Activated T-helper 1 cell treated with Interleukin-2 at 50 U/mL for 16 hours (primary cell): ENCODE measurements at places on chromosomes 12 and 14.

DNA sequence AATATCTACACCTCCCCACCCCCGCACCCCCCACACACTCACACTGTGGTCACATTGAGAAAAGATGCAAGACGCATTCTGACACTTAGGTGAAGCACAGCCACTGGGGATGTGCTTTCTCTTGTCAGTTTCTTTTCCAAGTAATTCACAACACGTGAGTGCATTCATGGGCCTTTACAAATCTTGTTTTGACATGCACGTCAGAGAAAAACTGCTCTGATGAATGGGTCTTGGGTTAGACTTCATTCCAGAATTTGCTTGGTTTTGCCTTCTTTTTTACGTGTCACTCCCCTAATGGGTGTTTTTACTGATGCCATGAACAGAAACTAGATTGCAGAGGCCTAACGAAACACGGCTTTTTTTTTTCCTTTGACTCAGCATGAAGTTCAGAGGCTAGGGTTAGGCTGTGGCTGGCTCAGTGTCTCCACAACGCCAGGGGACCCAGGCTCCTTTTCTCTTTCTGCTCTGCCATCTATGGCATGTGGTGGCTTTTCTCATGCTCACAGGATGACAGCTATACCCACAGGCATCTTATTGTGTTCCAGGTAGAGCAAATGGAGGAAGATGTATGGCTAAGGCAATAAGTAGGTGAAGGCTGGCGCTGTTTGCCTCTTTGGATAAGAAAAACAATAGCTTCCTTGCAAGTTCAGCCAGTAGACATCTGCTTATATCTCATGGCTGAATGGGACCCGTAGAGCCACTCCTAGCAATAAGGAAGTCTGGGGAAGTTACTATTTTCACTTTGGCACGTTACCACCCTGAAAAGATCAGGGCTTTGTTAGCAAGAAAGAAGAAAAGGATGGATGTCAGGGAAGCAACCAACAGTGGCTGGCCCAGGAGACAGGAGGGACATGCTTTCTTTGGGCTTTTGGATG lies 253.3 kb downstream of the SLC15A4 start:
- no peak for DNase-seq

GRCh38 chr12:101607894-101608293 lies 13.1 kb downstream of the MYBPC1 start:
- no peak for DNase-seq

DNA sequence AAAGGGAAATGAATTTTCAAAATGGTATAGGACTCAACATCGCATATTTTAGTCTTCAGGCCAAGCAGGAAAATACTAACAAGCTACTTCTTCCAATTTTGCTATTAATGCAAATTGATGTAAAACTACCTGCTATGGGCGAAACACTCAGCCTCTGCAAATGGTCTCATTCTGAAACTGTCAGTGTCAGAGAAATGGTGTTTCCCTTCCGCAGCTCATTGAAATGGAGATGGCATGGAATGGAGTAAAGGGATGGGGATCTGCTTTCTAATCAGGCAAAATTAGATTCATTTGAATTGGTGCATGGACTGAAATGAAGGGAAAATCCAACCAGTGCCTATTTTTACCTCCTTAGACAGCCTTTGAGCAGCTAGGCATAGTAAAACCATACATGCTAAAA lies 80.4 kb upstream of the EEA1 start:
- DNase-seq, result no peak

DNA sequence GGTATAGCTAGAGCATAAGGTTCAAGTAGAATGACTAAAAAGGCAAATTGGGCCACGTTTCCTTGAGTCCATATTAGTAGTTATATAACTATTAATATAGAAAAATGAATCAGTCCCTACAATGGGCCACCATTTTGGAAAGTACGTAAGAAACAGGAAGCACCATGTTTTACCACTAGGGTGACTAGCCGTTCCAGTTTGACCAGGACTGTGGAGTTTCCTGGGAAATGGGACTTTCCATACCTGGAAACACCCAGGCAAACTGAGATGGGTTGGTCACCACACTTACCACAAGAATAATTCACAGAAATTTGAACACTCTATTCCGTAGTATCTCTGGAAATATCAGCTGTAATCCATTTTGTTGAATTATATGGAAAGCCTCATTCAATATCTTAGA lies 2.1 kb upstream of the MAGOHB start:
- DNase-seq, result no peak

GRCh38 chr14:34436960-34437728 lies 24.9 kb downstream of the SPTSSA start:
- DNase-seq, result no peak

DNA sequence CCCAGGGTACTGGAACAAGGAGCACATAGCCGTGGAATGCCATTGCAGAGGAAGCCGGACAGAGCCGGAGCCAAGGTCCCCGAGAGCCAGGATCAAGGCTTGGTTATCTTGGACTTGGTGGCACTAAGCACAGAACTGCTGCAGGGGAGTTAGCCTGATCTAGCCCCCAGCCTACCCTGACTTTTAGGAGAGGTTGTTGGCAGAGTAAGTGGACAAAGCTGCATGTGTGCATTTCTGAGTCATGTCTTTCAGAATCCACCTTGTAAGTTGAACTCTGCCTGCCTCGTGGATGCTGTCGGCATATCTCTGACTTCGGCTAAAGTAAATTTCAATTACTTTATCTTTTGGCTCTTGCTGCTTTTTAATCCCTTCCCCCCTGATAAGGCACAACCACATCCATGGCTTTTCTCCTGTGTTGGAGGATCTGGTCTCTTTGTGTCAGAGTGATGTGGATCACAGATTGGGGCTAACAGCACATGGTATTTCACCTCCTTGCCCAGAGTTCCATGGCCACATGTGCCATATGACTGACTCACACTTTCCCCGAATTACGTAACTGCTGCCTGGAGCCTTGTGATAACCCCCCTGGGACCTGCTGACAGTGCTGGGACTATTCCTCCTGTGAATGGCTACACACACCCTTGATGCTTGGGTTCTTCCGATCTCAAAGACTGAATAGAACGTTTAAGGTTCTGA lies 240.3 kb downstream of the EMP1 start:
- no peak for DNase-seq

- DNase-seq, result no peak
Observed at GRCh38 chr12:128079-128478, 61.5 kb downstream of the IQSEC3 start.

DNA sequence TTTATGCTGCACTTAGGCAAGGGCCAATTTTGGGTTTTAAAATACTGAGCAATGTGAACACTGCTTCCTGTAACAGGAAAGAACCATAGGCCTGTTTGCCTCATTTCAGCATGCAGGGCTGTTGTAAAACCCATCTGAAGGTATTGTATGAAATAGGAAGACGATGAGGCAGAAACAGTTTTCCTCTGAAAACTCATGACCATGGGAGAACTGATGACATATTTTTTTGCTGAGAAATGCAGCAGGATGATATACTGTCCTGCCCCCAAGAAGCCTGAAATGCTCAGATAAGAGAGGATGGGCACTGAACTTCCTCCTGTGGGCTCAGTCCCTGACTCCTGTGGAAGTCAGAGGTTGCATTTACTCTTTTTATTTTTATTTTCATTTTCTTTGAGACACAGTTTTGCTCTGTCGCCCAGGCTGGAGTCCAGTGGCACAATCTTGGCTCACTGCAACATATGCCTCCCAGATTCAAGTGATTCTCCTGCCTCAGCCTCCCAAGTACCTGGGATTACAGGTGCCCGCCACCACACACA lies 17.4 kb downstream of the PYGL start:
- no peak for DNase-seq

GRCh38 chr12:12017135-12017581 lies 53.6 kb upstream of the BCL2L14 start:
- no peak for DNase-seq

- no peak for DNase-seq
Observed at GRCh38 chr14:98952593-98953350, 319.2 kb downstream of the BCL11B start.

DNA sequence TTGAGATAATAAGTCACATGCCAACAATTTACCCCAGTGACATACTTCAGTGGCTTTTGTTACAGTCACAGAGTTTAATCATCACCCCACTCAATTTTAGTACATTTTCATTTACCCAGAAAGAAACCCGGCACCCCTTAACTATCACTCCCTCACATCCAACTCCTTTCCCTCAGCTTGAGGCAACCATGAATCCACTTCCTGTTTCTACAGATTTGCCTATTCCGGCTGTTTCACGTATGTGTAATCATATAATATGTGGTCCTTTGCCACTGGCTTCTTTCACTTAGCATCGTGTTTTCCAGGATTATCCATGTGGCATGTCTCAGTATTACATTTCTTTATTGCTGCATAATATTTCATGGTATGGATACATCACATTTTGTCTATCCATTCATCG lies 147.5 kb downstream of the CFAP54 start:
- DNase-seq, result no peak

GRCh38 chr12:60137513-60137912 lies 541.7 kb downstream of the SLC16A7 start:
- no peak for DNase-seq

DNA sequence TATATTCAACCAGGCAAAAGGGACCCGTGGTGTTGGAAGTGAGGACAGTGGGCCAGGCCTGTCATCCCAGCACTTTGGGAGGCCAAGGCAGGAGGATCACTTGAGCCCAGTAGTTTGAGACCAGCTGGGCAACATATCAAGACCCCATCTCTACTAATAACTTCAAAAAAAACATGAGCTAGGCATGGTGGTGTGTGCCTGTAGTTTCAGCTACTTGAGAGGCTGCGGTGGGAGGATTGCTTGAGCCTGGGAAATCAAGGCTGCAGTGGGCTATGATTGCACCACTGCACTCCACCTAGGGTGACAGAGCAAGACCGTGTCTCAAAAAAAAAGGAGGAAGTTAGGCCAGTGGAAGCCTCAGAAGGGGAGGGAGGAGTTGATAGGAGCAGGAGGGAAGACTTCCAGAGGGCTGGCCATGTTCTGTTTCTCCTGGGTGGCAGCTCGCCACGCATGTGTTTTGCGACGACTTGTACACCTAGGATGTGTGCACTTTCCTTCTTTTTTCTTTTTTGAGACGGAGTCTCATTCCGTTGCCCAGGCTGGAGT lies 10.1 kb downstream of the SLC25A29 start:
- DNase-seq, result no peak

DNA sequence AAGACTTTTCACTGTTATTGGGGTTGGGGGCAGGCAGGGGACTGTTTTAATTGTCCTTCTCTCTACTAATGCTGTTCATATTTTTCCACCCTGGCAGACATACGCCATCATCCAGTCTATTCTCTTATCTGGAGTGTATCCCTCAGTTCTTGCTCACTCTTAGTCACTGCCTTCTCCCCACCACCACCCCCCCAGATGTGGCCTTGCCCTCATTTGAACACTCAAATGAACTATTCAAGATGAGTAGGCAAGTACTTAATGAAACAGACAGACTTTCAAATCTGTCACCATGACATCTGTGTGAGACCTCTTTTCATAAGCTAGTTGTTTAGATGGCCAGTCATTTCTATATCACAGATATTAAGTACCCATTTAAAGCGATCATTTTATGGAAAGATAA lies 10.1 kb downstream of the NUDT4 start:
- no peak for DNase-seq

- DNase-seq, result no peak
Observed at GRCh38 chr14:54564071-54564867, 2.7 kb upstream of the SAMD4A start.

DNA sequence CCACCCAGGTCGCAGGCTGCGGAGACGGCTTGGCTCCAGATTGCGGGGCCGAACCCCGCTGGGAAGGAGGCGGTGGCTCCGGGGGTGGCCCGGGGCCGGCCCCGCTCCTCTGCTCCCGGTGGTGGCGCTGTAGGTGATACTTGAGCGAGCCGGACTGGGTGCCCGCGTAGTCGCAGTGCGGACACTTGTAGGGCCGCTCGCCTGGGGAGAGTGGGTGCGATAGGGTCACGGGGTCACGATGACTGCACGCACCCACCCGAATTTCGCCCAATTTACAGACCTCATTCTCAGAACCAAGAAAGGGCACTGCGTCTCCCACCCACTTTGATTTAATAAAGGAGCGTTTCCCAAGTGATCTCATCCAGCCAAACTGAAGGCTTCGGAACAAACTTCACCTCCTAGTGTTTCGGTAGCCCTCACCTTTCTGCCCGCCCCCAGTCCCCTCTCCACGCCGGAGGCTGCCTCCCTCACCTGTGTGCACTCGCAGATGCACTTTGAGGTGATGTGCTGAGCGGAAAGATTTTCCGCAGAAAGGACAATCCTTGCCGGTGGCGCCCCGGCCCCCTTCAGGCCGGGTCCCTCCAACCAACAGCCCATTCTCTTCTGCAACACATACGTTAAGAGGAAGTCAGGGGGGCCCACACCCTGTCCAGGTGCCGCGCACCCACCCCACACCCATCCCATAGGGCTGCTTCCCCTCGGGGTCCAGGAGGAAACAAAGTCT lies 7.4 kb downstream of the ZNF219 start:
- no peak for DNase-seq

- no peak for DNase-seq
Observed at GRCh38 chr12:27472604-27473003, 26.1 kb downstream of the SMCO2 start.

- DNase-seq, result no peak
Observed at GRCh38 chr12:114006482-114007425, 40.6 kb upstream of the RBM19 start.

GRCh38 chr14:30550335-30550734 lies 8.6 kb upstream of the G2E3 start:
- DNase-seq, result no peak

DNA sequence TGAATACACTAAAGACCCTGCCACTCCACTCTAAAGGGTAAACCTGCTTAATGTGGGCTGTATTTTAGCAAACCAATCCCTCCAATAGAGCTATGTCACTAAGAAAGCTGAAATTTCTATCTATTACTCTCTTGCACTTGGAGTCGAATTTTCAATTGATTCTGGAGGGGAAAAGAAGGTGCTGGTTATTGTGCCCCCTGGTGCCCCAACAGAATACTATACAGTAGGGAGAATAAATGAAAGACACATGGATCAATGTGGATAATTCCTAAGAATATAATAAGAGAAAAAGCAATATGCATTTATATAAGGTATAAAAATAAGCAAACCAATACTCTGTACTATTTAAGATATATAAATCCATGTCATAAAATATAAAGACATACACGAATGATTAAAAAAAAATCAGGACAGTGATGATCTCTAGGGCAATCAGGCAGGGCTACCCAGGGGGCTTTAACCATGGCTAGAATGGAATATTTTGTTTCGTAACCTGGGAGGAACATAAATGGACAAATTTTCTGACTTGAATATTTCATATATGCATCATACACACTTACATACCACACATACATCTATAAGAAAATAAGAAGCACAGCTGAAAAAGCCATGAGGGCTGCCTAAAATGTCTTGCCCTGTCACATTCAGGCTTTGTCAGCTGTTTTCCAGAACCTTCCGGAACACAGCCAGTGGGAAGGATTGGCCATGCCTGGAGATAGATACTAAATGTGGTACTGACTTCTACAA lies 54.4 kb downstream of the EFCAB11 start:
- no peak for DNase-seq

- no peak for DNase-seq
Observed at GRCh38 chr12:42432517-42433140, 106.7 kb downstream of the PPHLN1 start.
